ENCODE measurements at places on chromosomes 3 and 15.

DNA sequence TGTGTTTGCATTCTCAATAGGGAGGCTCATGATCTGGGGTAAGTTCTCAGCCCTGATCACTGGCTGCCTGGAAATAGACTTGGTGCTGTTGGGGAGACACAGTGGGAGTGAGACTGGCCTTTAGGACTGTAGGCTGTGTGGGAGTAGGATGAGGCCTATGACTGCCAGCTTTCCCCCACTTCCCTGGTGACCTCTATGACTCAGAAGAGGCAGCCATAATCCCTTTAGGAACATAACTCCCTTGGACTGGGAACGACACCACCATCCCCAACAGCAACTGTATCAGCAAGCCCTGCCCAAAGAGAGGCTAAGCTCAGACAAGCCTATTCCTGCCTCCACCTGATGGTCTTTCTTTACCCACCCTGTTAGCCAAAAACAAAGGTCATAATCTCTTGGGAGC lies 91.3 kb downstream of the SUCNR1 start:
- no peaks in the 10 kb centered on the region for H3K27me3 ChIP-seq
- H3K4me3 ChIP-seq = no peak overlapping the region
- no peaks in the 10 kb centered on the region for H3K4me1 ChIP-seq
- H3K27ac ChIP-seq = no peak overlapping the region
- no peak for DNase-seq

DNA sequence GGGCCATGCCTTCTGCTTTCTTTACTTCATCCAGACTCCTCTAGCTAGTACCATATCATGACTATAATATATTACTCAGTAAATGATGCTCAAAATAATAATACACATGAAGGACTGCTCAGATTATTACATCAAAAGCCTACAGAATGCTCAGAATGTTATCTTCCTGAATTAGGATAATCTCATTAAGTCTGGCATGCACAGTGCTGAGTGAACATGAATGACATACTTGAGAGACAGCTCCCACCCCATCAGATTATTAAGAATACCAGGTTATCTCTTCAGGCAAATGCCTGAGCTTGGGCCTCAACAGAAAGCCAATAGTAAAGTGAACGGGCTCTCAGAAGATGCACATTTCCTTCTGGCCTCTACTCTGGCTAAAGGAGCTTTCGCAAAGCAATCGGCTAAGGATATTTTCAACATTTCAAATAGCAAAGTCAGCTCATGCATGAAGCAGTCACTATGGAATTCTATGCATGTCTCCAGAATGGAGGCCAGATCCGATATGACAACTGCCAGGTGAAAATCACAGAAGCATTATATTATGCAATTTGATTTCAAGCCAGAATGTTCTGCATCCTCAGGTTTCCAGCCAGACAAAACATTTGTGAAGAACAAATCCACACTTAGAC lies 122.6 kb downstream of the KCNMB2 start:
- H3K4me3 ChIP-seq = no peak overlapping the region
- H3K36me3 ChIP-seq = no peaks in the 10 kb centered on the region
- no peaks in the 10 kb centered on the region for H3K4me1 ChIP-seq
- no peak for DNase-seq
- H3K27me3 ChIP-seq = peaks cover 5% of the 10 kb centered on the region
- no peak overlapping the region for H3K27ac ChIP-seq

DNA sequence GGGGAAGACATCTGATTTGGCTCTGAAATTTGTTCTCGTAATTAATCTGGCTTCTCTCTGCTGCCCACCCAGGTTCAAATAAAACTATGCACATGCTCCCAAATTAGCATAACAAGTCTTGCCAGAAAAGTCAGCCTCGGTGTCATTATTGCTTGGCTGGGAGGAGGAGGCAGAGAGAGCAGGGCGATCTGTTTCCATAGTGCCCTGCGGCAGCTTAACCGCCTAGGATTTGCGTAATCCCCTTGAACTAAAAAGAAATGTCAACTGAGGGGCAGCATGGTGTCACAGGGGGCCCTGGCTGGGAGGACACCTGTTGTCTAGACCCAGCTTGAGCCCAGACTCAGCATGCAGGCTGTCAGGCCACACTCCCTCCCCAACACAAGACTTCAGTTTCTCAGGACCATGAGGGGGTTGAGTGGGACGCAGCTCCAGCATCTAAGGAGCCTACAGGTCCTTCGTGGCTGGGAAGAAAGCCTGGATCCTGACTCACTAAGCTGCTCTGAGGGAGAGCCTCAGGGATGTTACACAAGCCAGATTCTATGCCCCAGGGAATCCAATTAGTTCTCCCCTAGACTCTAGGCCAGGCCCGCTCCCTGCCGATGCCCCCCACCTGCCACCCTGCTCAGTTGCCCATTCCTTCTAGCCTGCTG lies 17.3 kb downstream of the MRPS11 start:
- H3K4me3 ChIP-seq = no peak overlapping the region
- no peak overlapping the region for H3K27ac ChIP-seq
- DNase-seq = no peak
- H3K36me3 ChIP-seq = no peaks in the 10 kb centered on the region
- H3K4me1 ChIP-seq = no peaks in the 10 kb centered on the region
- H3K27me3 ChIP-seq = no peaks in the 10 kb centered on the region

GRCh38 chr15:67093504-67093862 lies 28.1 kb downstream of the SMAD3 start:
- H3K27ac ChIP-seq = no peak overlapping the region
- H3K27me3 ChIP-seq = no peaks in the 10 kb centered on the region
- DNase-seq = no peak
- H3K4me3 ChIP-seq = no peak overlapping the region
- peaks cover 16% of the 10 kb centered on the region for H3K36me3 ChIP-seq
